ENCODE measurements at places on chromosomes 12 and 14.

- DNase-seq = no peak
Measured at GRCh38 chr14:67483579-67484285, 4.8 kb downstream of the TMEM229B start.

GRCh38 chr14:24534286-24534685 lies 26.2 kb upstream of the CMA1 start:
- no peak for DNase-seq

DNA sequence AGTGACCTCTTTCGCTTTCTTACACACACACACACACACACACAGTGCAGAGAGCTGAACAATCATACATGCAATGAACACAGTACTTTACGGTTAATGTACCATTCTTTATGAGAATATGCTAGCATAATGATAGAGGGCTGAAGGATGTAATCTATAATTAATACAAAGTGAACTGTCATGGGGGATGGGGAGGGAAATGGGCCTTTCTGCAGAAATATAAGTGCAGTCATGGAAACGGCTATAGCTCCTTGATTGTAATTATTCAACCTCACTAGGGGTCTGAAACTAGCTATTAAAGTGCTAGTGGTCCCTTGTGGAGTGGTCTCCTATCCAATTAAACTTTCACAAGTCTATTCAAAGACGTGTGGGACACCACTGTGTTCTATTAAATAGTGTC lies 443.2 kb upstream of the FOXG1 start:
- DNase-seq = no peak

DNA sequence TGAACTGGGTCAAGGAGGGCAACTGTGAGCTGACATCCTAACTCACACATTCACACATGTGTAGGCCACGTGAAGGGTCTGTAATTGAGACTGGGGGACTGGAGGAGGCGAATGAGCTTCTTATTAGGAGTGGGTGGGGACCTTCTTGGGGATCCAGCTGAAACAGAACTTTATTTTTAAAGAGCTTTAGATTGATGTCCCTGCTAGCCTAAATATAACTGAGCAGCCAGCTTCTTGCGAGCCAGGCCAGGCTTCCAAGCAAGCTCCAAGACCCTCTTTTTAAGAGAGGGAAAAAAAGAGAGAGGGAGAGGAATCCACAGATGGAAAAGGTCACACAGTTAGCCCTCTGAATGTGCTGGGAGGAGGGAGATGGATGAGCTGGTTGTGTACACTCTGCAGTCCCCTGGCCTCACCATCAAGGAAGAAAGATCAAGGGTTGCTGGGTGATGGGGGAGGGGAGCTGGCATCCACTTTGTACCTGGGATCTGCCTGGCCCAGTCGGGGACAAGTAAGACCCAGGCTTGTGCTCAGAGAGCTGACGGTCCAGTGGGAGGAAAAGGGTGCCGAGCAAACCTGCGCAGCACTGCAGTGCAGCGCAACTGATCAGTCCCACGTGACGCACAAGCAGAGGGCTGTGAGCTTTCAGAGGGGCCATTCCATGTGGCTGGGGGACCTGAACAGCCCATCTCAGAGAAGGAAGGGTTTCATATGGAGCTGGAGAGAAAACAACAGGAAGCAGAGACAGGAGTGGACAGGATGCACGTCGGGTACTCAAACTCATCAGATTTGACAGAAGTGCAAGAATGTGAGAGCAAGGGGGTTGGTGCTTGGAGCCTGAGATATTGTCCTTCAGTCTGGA lies 154.5 kb downstream of the ZFP36L1 start:
- DNase-seq = no peak

GRCh38 chr12:97639702-97640101 lies 177.1 kb downstream of the RMST start:
- DNase-seq = no peak

- DNase-seq = no peak
Measured at GRCh38 chr12:164207-164606, 49.8 kb downstream of the SLC6A12 start.

GRCh38 chr12:105677672-105678071 lies 347.2 kb downstream of the C12orf75 start:
- no peak for DNase-seq

- DNase-seq = no peak
Measured at GRCh38 chr14:105486163-105486973, at the start of gene CRIP1. Gene CRIP1 (plus strand): TSS chr14:105486886. CDS start chr14:105487260, 374 bp downstream.

GRCh38 chr14:88831284-88831683 lies 6.8 kb downstream of the TTC8 start:
- no peak for DNase-seq

GRCh38 chr14:72618424-72618823 lies 275.5 kb downstream of the DPF3 start:
- DNase-seq = no peak

GRCh38 chr14:24145690-24146452 lies 539 bp downstream of the PSME2 start:
- DNase-seq = no peak

- DNase-seq = no peak
Measured at GRCh38 chr14:70642303-70643235, 853 bp downstream of the TTC9 start.

- no peak for DNase-seq
Measured at GRCh38 chr14:93731753-93732152, 56.5 kb downstream of the PRIMA1 start.

GRCh38 chr14:72568296-72568992 lies 325.5 kb downstream of the DPF3 start:
- no peak for DNase-seq

DNA sequence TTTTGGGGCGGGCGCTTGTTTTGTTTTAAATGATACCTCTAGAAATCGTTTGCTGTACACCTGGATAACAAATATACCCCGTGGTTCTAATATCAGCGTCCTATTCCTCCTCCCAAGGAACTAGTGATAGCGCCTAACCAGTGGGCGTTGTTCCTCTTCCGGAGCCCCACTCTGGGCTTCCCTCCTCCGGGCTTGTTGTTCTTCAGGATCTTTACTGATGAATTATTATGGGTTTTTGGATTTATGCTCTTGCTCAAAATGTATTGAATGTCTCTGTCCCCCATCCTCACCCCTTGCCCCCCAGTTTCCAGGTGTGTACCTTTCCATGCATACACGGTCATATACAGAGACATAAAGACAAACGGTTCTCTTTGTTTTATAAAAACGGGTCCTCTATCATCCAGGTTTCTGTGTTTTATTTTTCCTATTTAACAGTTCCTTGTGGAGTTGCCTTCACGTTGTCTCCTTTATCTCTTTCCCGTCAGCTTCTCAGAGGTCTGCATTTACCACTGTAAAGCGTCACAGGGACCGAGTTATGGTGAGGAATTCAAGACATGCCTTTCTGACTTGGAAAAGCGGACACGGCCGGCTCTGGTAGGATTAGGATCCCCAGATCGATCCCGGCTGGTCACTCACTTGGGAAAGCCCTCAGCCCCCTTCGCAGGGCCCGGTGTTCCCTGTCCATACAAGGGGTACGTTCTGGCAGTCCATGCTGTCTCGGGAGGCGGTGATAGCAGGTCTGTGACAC lies 655 bp upstream of the PLEKHG3 start:
- DNase-seq = no peak

- DNase-seq = no peak
Measured at GRCh38 chr12:8676651-8677050, 14.0 kb upstream of the MFAP5 start.

DNA sequence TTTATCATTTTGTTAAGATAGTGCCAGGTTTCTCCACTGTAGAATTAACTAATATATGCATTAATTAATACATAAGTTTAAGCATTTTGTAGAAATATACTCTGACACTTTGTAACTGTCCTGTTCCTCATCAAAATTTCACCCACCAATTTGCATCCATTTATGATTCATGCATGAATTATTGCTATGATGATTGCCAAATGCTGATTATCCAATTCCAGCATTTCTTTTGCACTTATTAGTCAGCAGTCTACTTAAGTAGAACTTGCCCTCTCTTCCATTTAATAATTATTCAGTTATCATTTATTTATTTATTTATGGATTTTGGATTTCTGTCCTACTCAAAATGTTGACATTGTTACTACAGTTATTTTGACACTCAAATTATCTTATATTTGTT lies 72.2 kb downstream of the SLC6A15 start:
- no peak for DNase-seq

GRCh38 chr14:64848239-64848638 lies 31.5 kb downstream of the SPTB start:
- DNase-seq = no peak

DNA sequence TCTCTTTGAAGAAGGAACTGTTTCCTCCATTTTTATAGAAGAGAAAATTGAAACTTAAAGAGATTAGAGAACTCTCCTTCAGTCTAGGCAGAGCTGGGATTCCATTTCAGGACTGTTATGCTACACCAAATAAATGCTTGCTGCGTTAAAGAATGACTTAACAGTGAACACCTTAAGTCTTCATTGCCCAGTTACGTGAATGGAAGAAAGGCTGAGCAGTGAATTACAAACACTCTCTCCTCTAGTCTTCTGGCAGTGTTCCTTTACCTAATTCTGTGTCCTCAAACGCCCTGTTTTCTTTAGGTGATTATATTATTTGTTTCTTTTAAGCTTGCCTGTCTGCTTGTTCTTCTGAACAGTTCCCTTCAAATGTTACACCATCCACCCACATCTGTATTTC lies 59.7 kb downstream of the RCOR1 start:
- no peak for DNase-seq

- DNase-seq = no peak
Measured at GRCh38 chr12:90151491-90152015, 442.9 kb upstream of the ATP2B1 start.

DNA sequence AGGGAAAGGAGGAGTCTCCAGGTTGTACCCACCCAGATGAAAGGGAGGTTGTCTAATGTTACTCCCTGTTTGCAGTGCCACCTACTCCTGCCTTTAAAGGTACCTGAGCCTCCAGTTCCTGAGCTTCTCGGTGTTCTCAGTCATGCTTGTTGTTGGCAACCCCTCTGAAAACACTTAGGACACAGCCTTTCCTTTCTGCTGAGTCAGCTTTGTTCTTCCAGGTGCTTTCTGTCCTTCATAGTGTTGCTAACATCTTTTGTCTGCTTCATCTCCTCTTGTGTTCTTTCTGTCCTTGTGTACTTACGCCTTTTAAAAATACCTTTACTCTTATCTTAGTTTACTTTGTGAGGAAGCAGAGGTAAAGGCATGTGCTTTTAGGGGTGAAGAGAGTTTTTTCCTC lies 97.0 kb upstream of the NEDD1 start:
- DNase-seq = no peak

- no peak for DNase-seq
Measured at GRCh38 chr12:102527171-102527720, 46.9 kb upstream of the IGF1 start.

GRCh38 chr14:95195031-95195430 lies 37.7 kb upstream of the DICER1 start:
- DNase-seq = no peak

DNA sequence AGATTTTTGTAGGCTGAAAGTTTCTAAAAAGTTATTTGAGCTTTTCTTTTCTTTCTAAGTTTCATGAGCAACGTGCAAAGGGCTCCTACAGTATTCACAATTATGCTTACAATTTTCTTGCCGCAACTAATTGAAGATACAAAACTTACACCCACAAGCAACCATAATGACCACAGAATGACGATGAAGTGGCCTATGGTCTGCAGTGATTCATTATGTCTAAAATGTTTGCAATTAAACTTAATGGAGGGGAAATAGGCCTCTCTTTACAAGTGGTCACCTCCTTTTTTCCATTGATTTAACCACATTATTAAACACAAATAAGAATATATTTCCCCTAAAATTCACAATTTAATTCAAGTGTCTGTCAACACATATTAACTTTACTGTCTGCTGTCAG lies 732.6 kb upstream of the FLRT2 start:
- no peak for DNase-seq

- no peak for DNase-seq
Measured at GRCh38 chr12:44571006-44571550, 305.0 kb downstream of the NELL2 start.

- DNase-seq = no peak
Measured at GRCh38 chr14:29215853-29216252, 449.3 kb downstream of the FOXG1 start.

DNA sequence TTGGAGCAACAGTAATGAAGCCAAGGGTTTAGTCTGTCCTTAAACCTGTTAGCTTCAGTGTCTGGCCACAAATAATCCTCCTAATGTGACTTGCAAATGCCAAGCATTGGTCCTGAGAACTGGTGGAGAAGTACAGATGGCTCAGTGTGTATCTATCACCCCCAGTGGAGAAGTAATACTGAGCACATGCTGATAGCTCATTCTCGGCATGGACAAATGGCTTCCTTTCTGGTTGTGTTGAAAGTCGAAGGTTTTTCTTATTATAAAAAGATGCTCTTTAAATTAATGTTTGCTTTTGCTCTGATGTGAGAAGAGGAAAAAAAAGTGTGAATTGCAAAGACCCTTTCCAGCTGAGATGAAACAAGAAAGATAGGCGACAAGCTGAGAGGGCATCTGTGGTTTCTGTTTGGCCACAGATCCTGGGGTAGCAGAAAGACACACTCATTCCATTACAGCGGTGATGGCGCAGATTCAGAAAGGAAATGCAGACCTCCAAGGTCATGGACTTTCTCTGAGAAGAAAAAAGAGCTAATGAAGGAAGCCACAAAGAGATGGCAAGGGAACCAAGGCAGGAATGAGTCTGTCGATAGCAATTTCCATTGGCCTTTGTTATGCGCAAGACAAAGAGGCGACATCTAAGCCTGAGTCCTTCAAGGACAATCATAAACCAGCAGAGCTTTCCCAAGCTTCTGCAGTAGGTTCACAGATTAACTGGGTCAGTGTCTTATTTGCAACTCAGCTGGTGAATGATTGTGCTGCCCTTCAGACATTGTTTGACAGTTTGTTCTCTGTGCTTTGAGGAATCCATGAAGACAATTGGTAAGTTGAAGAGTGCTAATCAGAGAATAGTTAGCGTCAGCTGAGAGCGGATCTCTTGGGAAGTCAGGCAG lies 155.5 kb upstream of the RGS6 start:
- DNase-seq = no peak

DNA sequence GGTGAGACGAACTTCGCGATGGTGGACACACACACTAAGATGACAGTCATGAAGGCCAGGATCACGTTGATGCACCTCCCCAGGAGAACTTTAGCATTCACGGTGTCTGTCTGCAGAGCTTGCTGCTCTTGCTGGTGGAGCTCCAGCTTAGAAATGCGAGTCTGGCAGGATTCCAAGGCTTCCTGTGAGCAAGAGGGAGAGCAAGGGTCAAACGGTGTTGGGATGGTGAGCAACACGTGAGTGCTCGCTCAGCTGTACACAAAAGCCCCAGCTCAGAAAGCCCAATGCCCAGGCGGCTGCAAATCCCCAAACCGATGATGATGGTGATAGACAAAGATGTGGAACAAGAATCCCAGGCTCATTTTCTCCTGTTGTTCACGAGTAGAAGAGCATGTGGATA lies 78.8 kb downstream of the TMCC3 start:
- no peak for DNase-seq

- no peak for DNase-seq
Measured at GRCh38 chr14:35526962-35527361, 7.0 kb upstream of the INSM2 start.

DNA sequence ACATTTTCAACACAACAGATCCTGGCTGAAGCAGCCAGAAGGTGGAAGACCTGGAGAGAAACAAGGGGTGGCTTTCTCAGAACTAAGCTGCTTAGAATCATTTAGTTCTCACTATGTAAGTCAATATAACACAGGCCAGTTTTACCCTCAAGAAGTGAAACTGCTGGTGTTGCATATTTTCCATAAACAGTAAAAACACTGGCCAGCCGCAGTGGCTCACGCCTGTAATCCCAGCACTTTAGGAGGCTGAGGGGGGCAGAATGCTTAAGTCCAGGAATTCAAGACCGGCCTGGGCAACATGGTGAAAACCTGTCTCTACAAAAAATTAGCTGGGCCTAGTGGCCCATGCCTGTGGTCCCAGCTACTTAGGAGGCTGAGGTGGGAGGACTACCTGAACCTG lies 11.6 kb downstream of the STX2 start:
- no peak for DNase-seq

All from stimulated activated CD8-positive, alpha-beta memory T cell treated with anti-CD3 and anti-CD28 coated beads, Interleukin-4, amount 100 ng/mL, for 1 hour (primary cell).